ENCODE measurements at places on chromosomes 13 and 19.

DNA sequence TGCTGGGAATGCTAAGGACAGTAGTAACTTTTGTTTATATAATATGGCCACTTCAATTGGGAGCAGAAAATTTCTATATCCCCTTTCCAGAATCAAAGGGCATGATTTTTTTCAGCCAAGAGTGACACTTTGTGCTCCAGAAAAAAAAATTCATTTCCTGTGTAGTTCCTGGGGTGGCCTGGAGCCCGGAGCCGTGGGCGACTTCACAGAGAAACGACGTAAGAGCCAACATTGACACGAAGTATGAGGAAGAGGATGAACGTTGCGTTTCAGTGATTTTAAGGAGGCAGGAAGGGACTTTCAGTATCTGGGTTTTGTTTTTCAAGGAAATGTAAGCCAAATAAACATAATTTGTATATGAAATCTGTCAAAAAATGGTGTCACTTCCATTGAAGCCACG, 187.6 kb downstream of the STK24 start:
- DNase-seq: no peak

DNA sequence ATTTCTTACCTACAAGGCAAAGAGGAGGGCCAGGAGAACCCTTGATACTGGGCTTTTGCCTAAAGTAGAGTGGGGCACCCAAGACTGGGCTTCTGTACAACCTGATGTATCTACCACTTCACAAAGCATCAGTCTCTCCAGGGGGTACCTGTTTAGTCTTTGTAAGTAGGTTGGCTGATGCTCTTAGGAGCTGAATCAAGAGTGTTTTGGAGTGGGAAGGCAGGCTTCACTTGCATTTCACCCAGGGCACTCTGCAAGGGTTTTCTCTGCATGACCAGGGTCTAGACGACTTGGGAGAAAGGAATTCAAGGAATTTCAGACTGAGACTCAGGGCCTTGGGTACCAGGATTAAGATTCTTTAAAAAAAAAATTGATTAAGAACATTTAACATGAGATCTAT, 361.5 kb downstream of the RFC3 start:
- DNase-seq: no peak

DNA sequence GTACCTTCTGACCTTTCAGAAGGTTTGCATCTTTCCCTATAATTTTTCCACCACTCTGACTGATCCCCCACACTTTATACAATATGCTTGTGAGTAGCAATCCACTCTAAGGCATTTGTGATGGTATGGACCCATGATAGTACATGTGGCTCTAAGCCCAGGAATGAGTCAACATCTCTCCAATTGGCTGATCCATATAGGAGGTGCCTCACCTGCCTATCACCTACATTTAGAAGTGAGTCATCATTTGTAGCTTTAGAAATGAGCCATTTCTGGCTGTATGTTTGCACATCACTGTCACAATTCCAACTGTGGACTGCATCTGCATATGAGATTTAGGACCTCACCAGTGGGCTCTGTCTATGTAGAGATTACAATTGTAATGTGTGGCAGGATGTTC, 133.1 kb upstream of the ZNF91 start:
- DNase-seq: no peak

GRCh38 chr19:50272263-50272897, 56.8 kb downstream of the KCNC3 start:
- no peak for DNase-seq

DNA sequence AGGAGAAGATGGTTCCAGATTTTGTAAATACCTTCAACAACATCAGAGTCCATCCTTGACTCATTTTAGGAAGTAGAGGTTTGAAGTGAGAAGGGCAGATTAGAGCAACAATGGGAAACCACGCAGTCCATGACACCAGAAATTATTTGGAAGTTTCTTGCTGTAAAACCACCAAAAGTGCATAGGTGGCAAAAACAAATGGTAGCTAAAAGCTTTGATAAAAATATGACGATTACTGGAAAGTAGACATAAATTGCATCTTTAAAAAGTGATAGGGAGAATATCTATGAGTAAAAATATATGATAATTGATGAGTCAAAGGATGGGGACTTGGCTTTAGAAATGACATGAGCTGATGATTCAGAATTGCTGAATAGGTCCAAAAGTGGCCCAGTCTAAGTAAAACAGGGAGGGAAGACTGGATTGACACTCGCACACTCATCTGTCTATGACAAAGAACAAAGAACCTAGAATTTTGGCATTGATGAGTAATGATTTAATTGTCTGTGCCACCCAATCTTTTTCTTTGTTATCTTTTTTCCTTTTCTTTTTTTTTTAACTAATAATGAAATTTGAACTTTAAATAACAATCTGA, 472.2 kb downstream of the MYO16 start:
- DNase-seq: no peak

GRCh38 chr13:106088085-106088484, 447.4 kb downstream of the EFNB2 start:
- DNase-seq: no peak

- no peak for DNase-seq
These were observed 148.3 kb downstream of the PDS5B start for GRCh38 chr13:32734511-32734910.

DNA sequence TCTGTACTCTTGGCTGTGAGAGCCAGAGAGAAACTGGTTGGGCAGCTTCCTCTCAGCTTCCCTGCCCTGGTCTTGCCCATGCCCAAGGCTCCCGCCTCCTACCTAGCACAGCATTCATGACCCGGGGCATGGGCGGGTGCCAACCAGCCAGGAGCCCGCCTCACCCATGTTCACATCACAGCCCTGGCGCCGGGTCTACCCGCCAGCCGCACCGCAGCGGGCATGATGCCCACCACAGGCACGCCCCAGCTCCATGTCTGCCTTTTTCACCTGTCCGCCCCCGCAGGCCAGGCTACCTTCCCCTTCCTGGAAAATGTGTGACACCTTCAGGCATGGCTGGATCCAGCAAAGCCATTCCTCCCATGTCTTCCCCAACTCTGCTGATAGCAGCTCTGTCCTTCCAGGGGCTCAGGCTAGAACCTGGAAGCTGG, 42.1 kb downstream of the PTPRS start:
- DNase-seq: no peak

GRCh38 chr19:548886-549830, 5.3 kb downstream of the GZMM start:
- DNase-seq: no peak

GRCh38 chr19:44960906-44961728, 5.9 kb downstream of the CLPTM1 start:
- DNase-seq: no peak

GRCh38 chr19:51786646-51787494, 8.1 kb upstream of the FPR3 start:
- DNase-seq: no peak

DNA sequence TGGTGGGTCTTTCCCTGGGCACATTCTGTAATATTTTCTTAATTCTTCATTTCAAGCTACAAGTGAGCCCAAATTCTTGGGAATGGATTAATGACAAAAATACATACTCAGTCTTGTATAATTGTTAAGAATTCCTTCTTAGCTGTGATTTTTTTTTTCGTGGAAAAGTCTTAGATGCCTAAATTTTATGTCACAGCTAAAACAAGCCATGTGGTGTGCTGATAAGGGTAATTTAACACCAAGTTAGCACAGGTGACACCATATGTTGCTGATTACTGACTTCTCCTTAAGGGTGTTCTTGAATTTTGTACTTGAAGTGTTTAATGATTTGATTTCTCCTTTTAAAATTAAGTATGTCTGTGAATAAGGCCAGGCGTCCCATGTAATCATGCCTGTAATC, 29.3 kb downstream of the WDFY2 start:
- DNase-seq: no peak

- DNase-seq: no peak
These were observed 197.1 kb downstream of the ITGBL1 start for GRCh38 chr13:101649488-101650126.

DNA sequence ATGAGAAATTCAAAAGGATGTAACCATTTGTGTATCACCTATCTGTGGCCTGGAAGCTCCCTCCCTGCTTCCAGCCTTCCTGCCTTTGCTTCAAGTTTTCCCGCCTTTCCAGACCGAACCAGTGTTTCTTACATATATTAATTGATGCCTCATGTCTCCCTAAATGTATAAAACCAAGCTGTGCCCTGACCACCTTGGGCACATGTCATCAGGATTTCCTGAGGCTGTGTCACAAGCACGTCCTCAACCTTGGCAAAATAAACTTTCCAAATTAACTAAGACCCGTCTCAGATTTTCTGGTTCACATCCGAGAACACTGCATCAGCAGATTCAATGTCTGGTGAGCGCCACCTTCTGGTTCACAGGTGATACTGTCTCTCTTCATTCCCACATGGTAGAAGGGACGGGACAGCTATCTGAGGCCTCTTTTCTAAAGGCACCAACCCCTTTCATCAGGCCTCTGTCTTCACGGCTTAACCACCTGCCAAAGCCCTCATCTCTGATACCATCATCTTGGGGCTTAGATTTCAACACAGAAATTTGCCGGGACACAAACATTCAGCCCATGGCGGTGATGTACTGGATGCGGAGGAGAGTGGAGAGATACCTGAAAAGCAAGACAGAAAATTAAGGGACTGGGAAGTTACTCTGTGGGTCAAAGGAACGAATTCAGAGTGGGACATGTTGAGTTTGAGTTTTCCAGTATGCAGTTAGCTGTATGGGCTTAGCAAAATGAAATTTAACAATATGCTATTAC, 58.7 kb upstream of the PABPC3 start:
- peak; percentile 22 for DNase-seq
